ENCODE measurements at places on chromosomes 1 and 21.

DNA sequence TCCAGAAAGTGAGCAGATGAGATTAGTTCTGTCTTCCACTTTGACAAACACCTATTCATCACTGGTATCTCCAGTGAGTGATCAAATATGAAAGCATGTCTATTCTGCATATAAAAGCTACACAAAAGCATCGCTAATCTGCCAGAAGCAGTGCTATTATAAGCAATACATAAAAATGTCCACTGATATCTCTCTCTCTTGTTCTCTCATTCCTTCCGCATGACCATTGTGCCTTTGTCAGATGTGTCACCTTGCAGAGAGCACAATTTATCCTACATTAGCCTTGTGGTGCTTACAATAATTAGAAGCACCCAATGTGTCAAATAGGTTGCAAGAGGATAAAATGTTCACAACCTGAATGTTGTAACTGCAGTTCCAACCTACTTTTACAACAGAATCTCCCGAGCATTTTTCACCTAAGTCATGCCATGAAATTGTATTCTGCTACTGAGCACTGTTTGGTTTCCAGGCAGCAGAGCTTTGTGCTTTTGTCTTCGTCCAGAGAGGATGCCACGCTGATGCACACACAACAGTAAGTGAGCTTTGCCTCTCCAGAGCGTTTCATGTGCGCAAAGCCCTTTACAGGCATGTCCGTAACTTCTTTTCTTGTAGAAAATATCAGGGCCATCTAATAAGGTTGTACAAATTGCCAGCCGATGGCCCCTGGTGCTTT, 198.7 kb upstream of the PLD5 start:
- no peak for DNase-seq

DNA sequence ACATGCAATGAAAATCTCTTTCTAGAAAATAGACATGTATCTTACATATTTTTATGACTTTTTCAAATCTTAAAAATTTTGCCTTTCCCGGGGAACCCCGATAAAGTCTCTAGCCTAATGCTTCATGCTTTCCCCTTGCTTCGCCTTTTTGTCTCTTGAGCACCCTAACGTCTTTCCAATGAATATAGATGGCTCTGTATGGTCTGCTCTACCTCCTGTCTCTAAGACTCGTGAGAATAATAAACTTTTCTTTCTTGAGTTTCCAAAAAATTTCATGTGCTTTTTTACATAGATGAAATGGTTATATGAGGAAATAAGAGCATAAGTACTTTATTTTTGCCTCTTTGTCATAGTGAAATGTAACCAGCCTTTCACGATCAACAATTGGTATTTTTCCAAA, 202.6 kb downstream of the PDE4B start:
- no peak for DNase-seq

DNA sequence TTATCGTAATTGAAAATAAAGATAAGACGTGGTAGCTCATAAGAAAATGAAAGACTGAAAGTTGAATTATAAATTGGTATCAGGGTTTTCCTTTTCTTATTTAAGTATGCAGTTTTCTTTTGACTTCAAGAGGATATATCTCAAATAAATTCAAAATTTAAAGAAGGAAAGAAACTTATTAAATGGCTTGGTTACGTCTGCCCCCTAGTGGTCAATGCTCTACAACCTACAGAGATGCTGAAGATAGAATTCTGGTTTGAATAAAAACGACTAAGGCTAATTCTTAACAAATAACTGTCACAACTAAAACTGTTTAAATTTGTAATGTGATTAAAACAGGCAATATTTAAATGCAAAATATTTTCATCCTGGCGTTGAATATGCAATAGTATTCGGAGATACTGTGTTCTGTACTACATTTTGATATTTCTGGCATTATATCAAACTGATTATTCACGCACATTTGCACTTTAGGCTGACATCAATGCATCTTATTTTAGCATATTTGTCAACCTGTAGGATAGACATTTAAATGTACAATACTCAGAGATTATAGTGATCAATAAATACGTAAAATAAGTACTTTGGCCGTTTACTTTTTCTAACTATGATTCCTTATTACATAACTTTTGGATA, 26.8 kb downstream of the IFI44 start:
- DNase-seq: peak; percentile 69

- no peak for DNase-seq
Measured at GRCh38 chr21:37227071-37228002, 39.8 kb downstream of the VPS26C start.

DNA sequence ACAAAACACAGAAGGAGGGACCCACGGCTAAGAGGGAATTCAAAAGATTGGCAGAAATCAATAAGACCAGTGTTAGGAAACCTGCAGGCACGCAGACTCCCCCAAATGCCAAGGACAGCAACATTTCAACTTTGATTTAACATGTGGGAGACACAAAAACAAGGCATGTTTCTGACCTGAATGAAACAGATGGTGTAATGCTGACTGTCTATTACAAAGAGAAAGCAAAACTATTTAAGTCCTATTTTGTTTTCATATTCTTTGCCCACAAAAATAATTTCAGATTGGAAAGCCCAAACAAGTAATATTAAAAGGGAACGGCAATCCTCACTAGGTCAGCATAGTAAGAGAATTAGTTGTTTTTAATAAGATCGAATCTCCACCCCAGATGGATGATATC, 107.9 kb downstream of the S1PR1 start:
- DNase-seq: no peak

DNA sequence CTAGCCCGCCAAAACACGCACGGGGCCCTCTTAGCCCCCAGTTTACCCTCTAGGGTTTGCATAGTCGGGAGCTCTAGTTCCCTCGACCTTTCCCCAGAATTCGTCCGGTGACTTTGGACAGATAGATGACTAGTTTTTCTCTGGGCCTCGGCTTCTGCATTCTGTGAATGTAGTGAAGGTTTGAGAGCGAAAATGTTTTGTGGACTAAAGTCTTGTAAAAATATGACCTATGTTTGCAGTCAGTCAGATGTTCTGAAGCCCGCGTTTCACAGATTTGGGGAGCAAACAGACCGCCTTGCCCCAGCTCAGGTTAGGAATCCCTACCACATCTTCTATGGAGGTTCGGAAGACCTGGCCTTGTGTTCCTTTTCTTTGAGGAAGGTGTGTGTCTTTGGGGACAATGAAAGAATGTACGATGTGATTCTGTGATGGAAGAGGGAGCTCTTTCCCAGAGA, 401 bp downstream of the UQCRH start:
- DNase-seq: no peak

- DNase-seq: no peak
Measured at GRCh38 chr21:14741256-14741655, 195.1 kb upstream of the SAMSN1 start.

DNA sequence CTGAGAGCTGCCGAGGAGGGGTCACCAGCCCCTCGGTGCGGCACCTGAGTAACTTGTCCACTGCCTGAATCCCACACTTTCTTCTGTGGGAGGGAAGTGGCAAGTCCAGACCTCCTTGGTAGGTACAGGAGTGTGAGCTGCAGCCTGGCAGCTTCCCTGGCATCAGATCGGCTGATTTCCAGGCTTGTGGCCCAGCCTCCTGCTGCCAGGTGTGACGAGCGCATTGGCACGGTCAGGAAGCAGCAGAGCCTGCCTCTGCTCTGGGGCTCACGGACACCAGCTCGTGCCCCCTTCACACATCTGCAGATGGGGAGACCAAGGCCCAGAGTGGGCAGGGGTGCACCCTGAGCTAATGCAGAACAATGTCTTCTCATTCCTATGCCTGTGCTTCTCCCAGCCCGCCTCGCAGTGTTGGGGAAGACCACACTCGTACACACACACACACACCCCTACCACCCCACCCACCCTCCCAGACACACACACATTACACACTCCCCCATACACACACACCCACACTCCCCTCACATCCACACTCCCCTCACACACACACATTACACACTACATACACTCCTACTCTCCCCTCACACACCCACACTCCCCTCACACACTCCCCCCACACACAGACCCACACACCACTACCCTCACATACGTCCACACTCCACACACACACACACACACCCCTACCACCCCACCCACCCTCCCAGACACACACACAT, 33.1 kb upstream of the SELENON start:
- no peak for DNase-seq

- DNase-seq: no peak
Measured at GRCh38 chr21:33313611-33314010, 11.2 kb upstream of the IFNAR1 start.

GRCh38 chr1:3213730-3214129, 144.7 kb downstream of the PRDM16 start:
- DNase-seq: no peak

GRCh38 chr1:54962612-54963395, 17.6 kb upstream of the TMEM61 start:
- DNase-seq: no peak

- peak; percentile 50 for DNase-seq
Measured at GRCh38 chr1:236795757-236796667, 920 bp downstream of the MTR start.

- peak; percentile 75 for DNase-seq
Measured at GRCh38 chr1:66350001-66350547, 183.9 kb upstream of the SGIP1 start.

DNA sequence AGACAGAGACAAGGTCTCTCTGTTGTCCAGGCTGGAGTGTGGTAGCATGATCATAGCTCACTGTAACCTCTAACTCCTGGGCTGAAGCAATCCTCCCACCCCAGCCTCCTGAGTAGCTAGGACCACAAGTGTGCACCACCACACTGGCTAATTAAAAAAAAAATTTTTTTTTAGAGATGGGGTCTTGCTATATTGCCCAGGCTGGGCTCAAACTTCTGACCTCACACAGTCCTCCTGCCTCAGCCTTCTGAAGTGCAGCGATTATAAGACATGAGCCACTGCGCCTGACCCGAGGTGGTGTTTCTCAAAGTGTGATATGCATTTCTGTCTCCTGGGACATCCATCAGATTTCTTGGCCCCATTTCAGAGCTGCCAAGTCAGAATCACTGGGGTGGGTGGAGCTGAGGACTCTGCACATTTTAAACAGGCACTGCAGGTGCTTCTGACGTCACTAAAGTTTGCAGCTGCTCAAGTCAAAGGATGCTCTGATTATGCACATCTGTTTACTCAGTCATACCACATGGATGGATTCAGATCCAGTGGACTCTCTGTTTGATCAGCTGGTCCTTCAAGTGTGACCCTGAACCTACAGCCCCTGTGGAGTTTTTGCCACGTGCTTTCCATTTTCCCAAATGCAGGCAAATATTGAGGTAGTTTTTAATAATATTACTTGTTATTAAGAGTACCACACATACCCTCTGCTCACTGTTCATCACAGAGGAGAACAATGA, 21.4 kb downstream of the TGFB2 start:
- DNase-seq: no peak

GRCh38 chr1:118110580-118110979, 74.4 kb downstream of the SPAG17 start:
- DNase-seq: no peak

- no peak for DNase-seq
Measured at GRCh38 chr1:204046346-204046745, 26.6 kb upstream of the SOX13 start.

DNA sequence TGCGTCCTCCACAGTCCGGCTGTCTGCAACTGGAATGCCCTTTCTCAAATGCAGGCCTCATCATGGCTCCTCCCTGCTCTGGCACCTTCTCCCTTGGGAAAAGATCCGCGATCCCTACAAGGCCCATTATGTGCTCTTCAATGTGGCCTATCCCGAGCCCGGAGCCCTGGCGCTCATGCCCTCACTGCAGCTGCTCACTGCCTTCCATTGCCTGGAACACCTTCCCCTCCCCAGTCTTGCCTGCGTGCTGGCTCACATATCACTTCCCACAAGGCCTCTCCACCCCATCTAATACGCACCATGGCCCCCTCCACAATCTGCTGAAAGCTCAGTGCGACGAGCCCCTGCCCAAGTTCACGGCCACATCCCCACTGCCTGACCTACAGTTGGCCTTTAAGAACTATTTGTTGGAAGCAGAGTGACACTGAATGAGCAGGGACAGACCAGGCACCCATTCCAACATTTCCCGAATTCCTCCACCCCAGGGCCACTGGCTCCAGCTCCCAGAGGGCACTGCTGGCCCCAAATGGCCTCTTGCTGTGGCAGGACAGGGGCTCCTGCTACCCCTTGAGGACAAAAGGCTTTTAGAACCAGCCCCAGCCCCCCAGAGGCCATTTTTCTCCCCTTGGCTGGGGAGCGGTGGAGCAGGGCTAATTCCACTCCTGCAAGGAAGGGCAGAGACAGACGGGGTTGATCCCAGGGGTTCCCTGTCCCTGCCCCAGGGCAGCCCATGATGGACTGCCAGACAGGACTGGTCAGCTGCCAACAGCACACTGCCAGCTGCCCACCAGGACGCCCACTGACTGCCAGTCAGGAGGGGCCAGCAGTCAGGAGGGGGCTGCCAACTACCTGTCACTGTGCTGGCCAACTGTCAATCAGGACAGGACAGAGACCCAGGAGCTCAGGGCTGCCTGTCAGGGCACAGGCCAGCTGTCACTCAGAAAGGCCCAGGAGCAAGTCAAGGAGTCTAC, 64.8 kb downstream of the DHRS3 start:
- peak; percentile 23 for DNase-seq

GRCh38 chr1:56357927-56358690, 221.3 kb downstream of the PLPP3 start:
- no peak for DNase-seq

- no peak for DNase-seq
Measured at GRCh38 chr1:179108644-179109043, 26.8 kb downstream of the TOR3A start.

GRCh38 chr1:54980528-54981241, at the start of gene TMEM61:
Gene TMEM61 (plus strand): TSS chr1:54980628. CDS start chr1:54981066, 438 bp downstream.
- no peak for DNase-seq

Data from fibroblast of skin of right biceps (primary cell).